ENCODE measurements at places on chromosomes 1 and 21. TPM values are rescaled to one million over a fixed set of nuclear protein-coding genes. Genes with fewer than 3 reads are reported as not detected.

WNT3A gene
- total RNA-seq = not detected

CPTP gene
- total RNA-seq = 18.7 TPM

TEX38 gene
- not detected for total RNA-seq

GJA8 gene
- total RNA-seq = 0.12 TPM

FAM43B gene
- total RNA-seq = 0.10 TPM

DNA sequence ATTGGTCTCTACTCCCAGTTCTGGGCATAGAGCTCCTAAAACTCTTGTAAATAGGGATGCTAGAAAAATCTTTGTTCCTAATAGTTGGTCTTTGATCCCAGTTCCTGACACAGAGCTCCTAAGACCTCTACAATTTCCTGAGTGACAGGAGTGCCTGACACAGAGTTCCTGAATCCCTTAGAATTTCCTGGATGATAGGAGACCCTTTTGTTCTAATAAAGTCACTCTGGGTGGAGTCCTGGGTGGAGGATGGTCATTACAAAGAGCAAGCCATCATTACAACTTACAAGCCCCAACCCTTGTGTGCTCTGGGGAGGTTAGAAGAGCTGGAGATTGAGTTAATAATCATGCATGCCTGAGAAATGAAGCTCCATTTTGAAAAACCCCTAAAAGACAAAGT is 58.4 kb downstream of the ZZZ3 start:
- no peak for DNase-seq

DNA sequence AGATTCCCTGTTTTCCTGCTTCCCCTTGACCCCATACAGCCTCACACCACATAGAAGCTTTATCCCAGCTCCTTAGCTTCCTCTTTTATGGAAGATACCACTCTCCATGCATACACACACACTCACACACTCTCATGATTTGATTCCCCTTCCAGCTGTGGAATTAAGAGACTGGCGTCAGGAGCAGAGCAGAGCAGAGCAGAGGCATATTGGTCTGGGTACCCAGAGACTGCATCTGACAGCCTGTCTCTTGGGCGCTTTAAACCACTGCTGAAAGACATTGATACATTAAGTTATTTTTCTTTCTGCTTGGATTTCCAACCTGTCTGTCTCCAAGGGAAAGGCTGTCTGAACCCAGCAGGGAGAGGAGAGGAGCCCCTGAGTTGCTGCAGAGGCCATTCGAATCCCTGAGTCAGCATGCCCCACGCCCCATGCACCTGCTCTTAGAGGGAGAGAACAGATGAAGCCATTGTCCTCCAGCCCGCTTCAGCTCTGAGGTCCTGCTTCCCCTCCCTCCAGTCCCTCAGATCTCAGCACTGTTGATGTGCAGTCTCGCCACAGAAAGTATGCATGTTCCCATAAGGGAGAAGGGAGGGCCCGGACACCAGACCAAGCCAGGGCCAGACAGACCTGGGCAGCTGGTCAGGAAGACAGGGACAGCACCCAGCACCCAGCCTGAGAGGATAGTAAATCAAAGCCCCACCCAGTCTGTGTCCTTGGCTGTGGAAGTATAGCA is 66.7 kb upstream of the GJB5 start:
- DNase-seq = no peak

- no peak for DNase-seq
Observed at GRCh38 chr1:59159557-59160203, 137.2 kb upstream of the FGGY start.

GRCh38 chr21:33301632-33302002 is 23.2 kb upstream of the IFNAR1 start:
- DNase-seq = no peak

- no peak for DNase-seq
Observed at GRCh38 chr1:67537667-67538018, 107.4 kb upstream of the SERBP1 start.

GRCh38 chr1:202638019-202638700 is 72.1 kb downstream of the SYT2 start:
- DNase-seq = no peak

GRCh38 chr1:219460896-219461815 is 151.7 kb downstream of the ZC3H11B start:
- DNase-seq = peak; percentile 83

DNA sequence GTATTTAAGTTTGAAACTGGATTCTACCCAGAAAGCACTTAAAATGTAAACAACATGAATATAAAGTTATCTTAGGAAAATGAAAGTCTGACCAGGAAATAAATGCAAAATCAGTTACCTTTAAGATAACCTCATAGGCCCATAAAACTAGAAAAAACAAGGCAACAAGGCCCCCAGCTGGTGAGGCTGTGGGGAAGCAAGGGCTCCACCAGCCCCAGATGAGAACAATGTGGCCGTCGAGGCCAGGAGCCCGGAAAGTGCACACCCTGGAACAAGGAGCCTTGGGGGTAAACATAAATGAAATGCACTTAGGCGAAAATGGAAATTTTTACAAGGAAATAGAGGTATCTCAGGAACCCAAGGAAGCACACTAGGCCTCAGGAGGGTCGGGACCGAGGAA is 37.9 kb upstream of the BMP8B start:
- DNase-seq = no peak

DNA sequence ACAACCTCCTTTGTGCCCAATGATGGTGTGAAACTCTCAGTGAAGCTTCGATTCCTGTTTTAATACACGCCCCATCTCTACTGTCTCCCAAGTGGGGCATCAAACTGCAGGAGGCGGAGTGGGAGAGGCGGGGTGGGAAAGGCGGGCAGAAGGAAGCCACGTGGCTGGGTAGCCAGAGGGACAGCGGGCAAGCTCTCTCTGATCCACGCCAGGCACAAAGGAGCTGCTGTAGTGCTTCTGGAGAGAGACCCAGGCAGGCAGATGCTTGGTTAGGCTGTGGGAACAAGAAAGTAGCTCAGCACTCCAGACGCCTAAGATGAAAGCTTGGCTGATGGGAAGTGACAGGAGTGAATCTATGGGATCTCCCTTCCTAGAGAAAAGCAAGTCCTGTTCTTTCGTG is 25.7 kb downstream of the TRIM67 start:
- DNase-seq = no peak

- DNase-seq = no peak
Observed at GRCh38 chr1:18013216-18013615, 94.4 kb upstream of the IGSF21 start.

- DNase-seq = no peak
Observed at GRCh38 chr21:39390212-39390765, 41.4 kb upstream of the HMGN1 start.
